Muscle of leg (tissue), 16 donors: ENCODE measurements at places on chromosomes 2 and 18.

GRCh38 chr18:63820694-63821093, 45.5 kb downstream of the SERPINB7 start:
- DNase-seq, result no peak

- no peak for DNase-seq
Observed at GRCh38 chr2:68920481-68921170, 32.1 kb downstream of the GKN2 start.

DNA sequence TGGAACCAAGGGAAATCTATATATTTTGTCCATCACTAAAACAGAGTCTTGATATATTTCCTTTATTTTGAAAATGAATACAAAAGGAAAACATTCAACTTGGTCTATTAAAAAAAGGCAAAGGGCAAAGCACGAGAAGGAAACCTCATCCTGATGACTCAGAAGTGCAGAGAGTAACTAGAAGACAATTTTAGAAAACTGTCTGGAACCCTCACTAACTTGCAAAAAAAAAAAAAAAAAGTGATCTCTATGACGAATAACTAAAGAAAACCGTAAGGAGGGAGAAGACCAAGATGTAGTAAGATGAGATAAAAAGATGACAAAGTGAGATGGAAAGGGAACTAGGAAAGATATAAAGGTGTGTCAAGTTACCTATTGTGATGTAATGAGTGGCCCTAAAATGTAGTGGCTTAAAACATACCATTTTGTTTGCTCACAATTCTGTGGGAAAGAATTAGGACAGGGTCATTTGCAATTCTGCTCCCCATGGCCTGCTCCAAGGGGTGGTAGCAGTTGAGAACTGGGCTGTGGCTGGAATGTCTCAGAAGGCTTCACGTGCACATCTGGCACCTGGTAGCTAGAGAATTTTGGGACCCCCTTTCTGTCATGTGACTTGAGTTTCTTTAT, 303.0 kb downstream of the DYSF start:
- DNase-seq, result no peak

GRCh38 chr2:119574108-119574815, 30.0 kb downstream of the CFAP221 start:
- DNase-seq, result no peak

DNA sequence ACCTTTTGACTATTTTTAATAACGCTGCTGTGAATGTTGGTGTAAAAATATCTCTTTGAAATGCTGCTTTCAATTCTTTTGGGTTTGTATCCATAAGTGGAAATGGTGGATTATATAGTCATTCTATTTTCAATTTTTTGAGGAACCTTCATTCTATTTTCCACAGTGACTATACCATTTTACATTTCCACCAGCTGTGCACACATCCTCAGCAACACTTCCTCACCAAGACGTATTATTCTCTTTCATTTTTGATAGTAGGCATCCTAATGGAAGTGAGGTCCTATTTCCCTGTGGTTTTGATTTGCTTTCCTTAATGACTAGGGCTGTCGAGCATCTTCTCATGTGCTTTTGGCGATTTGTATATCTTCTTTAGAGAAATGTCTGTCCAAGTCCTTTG, 14.8 kb downstream of the CASP10 start:
- no peak for DNase-seq

DNA sequence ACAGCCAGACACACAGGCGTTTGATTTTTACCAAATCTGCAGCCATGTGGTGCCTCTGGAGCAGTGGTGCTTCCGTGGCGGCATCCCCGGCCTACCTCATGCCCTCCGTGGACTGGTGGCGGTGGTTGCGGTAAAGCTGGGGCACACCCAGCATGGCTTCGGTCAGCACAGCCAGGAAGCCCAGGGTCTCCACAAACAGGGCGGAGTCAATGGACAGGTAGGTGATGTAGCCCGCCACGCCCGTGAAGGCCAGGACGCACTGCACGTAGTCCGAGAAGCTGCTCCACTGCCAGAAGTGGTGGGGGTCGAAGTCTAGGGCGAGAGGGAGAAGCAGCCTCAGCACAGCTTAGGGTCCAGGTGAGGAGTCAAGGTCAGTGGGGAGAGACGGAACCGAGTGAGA, 32.4 kb downstream of the SLC66A2 start:
- DNase-seq, result no peak

DNA sequence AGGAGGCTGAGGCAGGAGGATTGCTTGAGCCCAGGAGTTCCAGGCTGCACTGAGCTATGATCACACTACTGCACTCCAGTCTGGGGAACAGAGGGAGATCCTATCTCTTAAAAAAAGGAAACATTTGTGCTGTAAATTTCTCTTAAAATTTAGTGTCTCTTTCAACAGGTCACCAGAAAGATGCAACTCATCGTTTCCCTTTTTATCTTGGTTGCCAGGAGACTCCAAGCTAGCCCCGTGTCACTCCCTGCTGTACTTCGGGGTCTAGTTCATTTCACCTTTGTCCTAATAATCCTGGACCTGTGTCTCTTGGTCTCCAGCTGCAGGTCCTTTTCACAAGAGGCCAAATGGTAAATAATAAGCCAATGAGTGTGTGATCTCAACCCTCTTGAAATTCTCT, 7.1 kb downstream of the HS1BP3 start:
- no peak for DNase-seq

DNA sequence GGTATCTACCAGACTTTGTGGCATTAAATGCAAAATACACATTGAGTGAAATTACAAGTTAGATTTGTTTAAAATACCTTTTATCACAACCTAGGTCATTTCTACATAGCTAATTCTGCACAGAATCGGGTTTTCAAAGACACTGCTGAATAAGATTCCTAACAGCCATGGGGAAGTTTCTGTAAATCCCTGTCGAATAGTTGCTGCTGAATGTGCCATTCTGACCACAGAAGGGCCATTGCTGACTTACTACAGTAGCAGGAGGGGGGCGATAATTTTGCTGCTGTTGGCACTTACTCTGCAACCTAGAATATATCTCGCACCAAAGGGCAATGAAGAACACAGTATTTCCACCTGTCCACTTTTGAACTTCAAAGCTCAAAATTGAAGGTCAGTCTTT, 232.8 kb downstream of the TCF4 start:
- peak; percentile 40 for DNase-seq

DNA sequence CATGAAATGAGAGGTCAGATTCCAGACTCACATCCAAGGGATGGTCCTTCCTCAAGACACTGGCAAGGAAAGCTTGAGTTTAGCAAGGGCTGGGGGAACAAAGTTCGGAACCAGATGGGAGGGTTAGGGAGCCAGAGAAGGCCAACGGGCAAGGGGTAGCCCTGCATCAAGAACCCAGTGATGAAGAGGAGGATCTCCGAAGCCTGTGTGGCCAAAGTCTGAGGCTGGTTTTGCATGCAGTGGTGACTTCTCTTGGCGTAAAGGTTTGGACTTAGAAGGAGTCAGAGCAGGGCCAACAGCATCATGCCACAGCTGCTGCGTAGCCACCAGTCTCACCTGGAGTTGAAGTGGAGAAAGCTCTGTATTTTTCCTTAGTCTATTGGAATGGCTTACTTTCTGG, 123.5 kb upstream of the ALPP start:
- DNase-seq, result no peak

GRCh38 chr18:66990909-66991308, 387.0 kb upstream of the CDH19 start:
- DNase-seq, result no peak

DNA sequence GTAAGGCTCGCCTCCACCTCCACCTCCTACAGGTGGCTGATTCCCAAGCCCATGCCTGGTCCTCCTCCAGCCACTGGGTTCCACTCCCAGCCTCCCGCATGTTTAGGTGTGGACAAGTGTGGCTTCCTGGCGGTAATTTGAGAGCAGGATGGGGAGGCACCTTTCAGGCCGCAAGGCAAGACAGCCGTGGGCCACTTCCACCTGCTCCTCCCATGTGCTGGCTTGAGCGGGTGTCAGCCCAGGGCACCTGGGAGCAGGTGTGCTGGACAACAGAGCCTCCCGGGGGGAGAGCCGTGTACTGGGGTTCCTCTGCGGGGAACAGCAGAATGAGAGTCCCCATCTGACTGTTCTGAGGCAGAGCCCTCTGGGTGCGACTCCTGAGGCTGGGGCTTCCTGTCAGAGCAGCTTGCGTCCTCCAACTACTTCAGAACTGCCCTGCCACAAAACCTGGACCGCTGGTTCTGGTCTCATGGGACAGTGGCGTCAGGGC, 83.9 kb downstream of the TPO start:
- DNase-seq, result no peak

- no peak for DNase-seq
Observed at GRCh38 chr18:79496237-79496977, 100.7 kb downstream of the NFATC1 start.

DNA sequence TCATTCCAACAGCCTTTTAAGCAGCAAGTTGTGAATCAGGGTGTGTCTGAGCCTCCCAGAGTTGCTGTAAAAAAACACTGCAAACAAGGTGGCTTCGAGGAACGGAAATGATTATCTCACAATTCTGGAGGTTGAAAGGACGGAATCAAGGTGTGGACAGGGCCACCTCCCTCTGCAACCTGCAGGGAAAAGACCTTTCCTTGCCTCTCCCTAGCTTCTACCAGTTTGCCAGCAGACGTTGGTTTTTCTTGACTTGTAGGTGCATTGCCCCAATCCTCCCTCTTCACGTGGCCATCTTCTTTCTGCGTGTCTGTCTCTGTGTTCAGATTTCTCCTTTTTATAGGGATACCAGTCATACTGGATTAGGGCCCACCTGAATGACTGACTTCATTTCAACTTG, 24.8 kb upstream of the TMEM131 start:
- no peak for DNase-seq

GRCh38 chr2:27271631-27272340, 3.4 kb upstream of the DNAJC5G start:
- no peak for DNase-seq
